CD4-positive, alpha-beta memory T cell (primary cell): ENCODE measurements at places on chromosomes 11 and 22. TPM values are rescaled to one million over a fixed set of nuclear protein-coding genes. Genes with fewer than 3 reads are reported as not detected.

Gene P4HA3
- polyA plus RNA-seq, result not detected

Gene IGSF9B
- 0.59 TPM for polyA plus RNA-seq

Gene MS4A18
- not detected for polyA plus RNA-seq

Gene H19
- polyA plus RNA-seq, result not detected

Gene CYP2D6
- 0.23 TPM for polyA plus RNA-seq
